ENCODE measurements at places on chromosomes 13 and 19.

DNA sequence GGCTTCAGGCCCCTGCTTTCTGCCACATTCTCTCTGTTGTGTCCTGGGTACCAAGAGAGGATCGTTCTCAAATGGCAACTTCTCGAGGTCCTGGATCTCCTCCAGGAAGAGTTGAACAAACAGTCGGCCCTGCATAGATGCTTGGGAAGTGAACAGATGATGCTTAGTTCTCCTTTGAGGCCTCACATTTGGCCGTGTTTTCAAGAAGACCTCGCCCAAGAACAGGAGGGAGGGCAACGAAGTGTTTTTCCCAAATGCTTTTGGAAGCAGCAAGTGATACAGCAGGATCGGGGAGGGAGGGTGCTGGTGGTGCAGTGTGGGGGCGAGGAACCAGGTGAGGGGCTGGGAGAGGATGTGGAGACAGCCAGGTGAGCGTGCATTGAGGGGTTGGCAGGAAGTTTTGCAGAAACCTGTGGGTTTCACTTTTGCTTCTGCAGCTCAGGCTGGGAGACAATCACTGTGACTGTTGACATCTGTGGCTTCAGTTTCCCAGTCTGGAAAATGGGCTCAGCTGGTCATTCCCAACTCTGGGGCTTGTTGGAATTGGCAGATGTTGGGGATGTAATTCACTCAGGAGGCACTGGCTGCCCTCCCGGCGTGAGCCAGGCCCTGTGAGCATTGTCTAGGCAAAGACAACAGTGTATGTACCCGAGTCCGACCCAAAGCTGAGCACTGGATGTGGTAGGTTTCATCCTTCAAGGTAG lies 21.6 kb downstream of the MAST3 start:
- no peak for DNase-seq

DNA sequence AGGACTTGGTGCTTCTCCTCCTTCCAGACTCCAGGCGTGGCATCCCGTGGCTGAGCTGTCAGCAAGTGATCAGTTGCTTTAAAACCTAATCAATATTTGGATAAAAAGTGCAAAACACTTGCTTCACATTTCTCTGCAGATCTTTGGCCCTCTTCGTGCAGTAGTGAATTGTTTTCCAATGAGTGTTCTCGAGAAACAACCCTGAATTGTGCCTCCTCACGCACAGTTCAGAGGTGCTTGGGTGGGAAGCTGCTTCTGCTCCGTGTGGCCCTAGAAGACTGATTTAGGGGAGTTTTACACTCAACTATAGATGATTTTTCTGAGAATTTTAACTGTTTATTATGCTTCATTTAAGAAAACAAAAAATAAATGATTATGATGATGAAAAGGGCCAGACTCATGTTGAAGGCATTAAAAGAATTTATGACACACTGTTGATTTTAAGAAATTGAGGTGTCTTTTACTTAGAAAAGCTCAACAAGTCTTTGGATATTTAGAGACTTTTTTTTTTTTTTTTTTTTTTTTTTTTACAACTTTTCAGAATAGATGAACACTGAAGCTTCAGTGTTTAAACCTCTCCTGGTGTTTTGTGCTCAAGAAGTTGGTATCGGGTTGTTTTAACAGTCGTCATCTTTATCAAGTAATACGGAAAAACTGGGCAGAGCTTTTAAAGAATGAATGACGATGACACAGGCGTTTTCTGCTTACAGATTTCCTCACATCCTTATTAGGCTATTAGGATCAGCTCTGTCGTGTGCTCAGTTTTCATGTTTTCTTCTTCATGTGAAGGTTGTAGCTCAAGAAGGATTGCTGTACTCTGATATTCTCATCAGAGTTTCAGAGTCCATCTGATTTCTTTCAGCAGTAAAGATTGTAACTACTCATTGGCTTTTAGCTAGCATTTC lies 39.5 kb upstream of the TEX29 start:
- peak; percentile 3 for DNase-seq

DNA sequence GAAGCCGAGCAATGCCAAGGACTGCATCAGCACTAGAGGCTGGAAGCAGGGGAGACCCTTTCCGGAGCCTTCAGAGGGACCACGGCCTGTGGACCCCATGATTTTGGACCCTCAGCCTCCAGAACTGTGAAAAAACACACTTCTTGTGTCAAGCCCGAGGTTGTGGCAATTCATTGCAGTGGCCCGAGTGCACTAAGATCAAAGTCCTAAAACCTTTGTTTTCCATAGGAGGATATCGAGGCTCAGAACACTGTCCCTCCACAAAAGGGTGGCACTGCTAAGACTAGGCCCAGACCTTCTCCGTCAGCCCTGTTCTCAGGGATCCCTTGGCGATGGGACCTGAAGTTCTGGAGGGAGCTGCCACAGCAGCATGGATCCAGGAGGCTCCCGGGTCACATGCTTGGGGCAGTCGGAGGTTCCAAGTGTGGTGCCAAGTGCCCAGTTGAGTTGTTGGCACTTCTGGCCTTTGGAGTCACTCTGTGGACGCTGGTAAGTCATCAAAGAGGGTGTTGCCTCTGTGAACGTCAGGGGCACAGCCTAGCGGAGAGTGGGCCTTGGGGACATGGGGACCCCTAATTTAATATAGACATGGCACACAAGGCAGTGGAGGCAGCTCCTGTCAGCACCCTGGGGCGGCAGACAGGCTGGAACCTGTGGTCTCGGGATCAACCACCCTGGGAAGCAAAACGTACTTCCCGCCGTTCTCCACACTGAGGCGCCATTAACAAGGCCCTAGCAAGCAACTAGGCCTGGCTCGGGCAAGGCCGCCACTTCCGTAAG lies 199.2 kb downstream of the COL4A1 start:
- no peak for DNase-seq

DNA sequence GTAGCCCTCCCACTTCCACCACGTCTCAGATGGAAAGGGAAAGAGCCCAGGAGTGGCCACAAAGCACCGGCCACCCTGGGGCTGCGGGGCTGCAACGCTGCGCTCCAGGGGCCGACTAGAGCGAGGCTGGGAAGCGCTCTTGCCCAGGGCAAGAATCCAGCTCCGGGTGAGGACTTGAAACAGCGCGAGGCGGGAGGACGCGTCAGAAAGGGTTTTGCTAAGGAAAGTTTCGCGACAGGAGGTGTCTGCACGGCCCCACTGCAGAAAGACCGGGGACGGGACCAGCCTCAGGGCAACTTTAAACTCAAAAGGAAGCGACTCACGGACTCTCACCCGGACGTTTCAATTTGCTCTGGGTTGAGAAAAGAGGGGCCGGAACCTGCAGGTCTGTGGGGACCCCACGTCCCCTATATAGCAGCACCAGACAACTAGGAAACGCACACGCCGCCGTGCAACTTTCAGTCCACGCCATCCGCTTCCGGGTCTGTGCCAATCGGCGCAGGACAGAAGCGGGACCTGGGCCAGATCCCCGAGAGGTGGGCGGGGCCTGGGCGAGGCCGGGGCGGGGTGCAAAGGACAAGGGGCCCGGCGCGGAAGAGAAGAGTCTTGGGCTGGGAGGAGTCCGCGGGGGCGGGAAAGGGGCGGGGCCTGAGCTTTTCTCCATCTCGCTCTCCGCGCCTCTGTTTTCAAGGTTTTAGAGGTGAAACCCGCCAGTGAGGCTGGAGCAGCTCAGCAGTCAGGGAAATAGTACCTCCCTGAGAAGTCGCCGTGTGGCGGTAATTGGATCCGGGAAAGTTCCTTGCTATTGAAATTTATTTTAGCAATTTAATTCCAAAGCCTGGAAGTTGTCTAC lies at the start of gene ZNF816:
TSS of gene ZNF816 (minus strand) at position 488 of the 853 bp plus-strand sequence. CDS start 6,792 bp downstream, outside the sequence.
- DNase-seq: peak; percentile 57

DNA sequence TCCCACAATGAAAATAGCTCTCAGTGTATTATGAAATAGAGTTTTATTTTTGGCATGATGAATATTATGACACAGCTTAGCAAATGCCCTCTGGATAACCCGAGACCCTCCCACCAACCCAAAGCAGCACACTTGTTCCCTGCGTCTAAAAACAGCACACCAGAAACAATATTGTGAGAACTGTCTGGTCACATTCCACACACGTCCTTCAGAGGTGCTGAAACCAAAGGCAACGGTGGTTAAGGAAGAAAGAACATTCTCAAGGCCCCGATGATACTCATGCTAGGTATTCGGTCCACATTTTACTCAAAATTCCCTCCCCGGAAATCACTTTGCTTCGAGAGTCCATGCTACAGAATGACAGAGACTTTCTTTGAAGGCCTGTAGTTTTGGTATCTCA lies 156.7 kb downstream of the SLC7A1 start:
- no peak for DNase-seq

DNA sequence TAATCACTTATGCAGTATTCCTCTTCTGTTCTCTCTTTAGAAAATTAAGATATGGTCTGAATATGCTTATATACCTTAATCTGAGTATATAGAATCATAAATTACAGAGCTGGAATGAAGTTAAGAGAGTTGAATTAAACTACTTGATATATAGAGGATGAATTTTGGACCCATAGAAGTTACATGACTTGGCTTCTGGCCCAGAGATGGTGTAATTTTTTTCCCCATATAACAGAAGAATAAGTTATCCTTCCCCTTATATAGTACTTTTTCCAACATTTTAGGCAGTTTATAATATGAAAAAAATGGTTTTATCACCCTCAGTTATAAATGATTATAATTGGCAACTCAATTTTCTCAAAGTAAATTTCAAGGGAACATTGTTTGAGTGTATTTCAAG lies 616.3 kb downstream of the TBC1D4 start:
- DNase-seq: no peak

Measured in GM04503 (cell line).